Esophagus mucosa (tissue), 1 donor: ENCODE measurements at places on chromosomes 3 and 15.
A peak's percentile ranks its signal among the peaks of the same experiment; 100 is the strongest.

DNA sequence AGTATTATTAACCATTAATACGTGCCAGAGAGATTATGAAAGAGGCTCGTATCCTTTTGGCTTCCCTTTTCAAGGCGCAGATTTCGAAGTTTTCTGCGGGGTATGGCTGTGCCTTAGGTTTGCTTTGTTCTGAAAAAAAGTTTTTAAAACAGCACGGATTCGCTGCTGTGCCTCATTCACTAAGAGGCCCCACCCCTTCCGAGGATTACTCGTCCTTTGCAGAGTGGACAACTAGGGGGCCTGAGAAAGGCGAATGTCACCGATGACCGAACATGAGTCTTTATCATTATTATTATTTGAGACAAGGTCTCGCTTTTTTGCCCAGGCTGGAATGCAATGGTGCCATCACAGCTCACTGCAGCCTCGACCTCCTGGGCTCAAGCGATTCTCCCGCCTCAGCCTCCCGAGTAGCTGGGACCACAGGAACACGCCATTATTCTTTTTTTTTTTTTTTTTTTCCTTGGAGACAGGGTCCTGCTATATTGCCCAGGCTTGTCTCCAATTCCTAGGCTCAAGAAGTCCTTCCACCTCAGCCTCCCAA, 684 bp upstream of the RPS27L start:
- ATAC-seq: peak; percentile 42

DNA sequence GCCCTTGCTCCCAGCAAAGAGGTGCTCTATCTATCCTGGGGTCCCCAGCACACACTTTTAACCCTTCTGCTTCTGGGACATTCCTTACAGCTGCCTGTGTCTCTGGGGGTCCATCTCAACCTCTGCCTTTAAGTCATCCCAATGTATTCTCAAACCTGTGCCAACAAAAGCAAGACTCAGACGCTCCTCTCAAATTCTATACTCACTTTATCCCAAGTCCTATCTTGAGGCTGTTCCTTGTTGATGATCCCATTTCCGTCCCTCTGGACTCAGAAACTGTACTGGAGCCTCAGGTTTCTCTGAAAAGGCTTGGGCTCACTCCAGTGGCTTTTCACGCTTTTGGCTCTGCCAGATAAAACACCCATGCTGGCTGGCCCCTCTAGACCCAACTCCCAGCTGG, 69.7 kb downstream of the XXYLT1 start:
- no peak for ATAC-seq

- no peak for ATAC-seq
Measured at GRCh38 chr3:50155891-50156290, 767 bp downstream of the SEMA3F start.

- ATAC-seq: peak; percentile 73
Measured at GRCh38 chr3:129485721-129486663, 42.4 kb upstream of the RHO start.

- ATAC-seq: no peak
Measured at GRCh38 chr3:46672349-46672695, 21.2 kb downstream of the ALS2CL start.

DNA sequence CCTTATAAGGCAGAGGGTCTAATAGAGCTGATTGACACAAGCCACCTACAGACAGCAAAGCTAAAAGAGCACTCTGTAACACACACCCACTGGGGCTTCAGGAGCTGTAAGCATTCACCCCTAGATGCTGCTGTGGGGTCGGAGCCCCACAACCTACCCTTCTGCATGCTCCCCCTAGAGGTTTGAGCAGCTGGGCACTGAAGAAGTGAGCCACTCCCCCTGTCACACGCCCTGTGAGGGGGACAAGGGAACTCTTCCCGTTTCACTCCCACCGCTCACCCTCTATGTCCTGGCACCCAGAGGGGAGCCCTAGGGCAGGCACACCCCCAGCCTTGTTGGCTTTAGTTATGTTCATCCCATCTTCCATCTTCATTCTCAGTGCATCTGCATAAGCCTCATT, 9.4 kb upstream of the CSTA start:
- no peak for ATAC-seq

GRCh38 chr3:71089271-71089847, 494.2 kb downstream of the FOXP1 start:
- ATAC-seq: no peak

GRCh38 chr3:32240159-32240545, 1.7 kb downstream of the CMTM8 start:
- no peak for ATAC-seq

GRCh38 chr3:38140326-38141172, 2.1 kb downstream of the MYD88 start:
- no peak for ATAC-seq

- no peak for ATAC-seq
Measured at GRCh38 chr3:10975695-10976234, 16.8 kb upstream of the SLC6A1 start.

DNA sequence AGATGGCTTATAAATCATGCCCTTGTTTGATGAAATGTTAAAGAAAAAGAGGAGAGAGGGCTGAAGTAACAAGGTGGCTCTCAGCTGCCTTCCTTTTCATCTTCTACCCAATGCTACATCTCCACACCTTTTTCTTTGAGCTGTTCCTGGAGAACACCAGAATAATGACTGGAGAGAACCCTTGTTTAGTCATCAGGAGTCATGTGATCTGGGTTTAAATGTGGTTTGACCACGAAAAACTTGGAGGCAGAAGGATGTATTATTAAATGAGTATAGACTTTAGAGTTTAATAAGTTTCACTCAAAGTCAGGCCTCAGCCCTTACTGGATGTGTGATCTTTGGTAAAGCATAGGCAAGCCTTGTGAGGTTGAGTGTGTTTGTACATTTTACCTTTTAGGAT, 230.3 kb upstream of the TBL1XR1 start:
- ATAC-seq: peak; percentile 32

DNA sequence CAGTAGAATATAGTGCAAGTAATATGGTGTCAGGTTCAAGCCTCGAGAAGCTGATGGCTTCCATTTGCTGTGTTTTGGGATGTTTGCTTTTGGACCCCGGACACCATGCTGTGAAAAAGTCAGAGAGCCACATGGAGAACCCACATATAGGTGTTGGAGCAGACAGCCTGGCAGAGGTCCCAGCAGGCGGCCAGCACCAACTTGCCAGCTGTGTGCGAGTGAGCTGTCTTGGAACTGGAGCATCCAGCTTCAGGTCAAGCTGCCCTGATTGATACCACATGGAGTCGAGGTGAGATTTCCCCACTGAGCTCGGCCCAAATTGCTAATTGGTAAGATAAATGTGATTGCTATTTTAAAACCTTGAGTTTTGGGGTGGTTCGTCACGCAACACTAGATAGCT, 185.7 kb upstream of the TBL1XR1 start:
- ATAC-seq: peak; percentile 76

DNA sequence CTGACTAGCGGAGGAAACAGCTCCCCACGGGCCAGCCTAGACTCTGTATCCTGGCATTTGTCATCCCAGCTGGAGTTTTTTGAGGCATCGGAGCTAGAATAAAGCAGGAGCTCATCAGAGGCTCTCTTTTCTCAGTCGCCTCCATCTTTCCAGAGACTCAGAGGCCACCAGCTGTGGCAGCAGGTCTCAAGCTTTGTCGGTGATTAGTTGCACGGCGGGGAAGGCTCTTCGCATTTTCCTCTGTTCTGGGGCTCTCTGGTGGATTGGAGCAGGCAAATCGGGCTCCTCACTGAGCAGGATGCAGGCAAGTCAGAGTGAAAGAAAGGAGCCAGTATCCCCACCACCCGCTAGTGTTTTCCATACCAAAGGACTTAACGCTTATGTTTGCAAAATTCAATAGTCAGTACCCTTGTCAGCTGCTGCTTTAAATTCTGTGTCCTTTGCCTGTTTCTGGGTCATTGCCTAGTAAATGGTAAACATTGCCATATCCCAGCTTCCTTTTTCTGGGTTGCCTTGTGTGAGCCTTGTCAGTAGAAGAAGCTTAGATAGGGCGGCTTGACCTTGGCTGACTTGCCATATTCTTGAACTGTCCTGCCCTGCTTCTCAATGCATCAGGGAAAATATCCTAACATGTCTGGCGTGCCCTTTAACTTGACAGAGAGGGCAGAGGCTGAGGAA, 127.1 kb downstream of the PTPRG start:
- ATAC-seq: no peak

- ATAC-seq: no peak
Measured at GRCh38 chr15:85027421-85027820, 45.8 kb downstream of the PDE8A start.

DNA sequence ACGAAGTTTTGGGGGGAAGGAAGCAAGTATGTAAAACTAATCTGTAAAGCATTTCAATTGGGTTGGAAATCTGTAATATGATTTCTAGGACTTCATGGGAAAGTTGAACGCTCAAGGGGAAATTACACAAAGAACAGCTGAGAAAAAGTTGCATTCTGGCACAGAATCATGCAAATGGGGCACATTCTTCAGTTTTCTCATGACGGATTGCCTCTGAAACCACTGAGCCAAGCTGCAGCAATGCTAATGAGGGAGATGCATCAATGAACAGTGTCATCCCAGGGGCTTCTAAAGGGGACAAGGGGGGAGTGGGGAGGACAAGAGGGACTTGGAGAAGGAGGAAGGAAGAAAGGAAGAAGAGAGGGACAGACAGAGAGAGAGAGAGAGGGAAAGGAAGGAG, 291.4 kb upstream of the ATP11B start:
- no peak for ATAC-seq

GRCh38 chr3:97719156-97719821, 45.3 kb upstream of the ARL6 start:
- ATAC-seq: peak; percentile 71

GRCh38 chr3:153666991-153667740, 454.0 kb upstream of the ARHGEF26 start:
- no peak for ATAC-seq

- ATAC-seq: peak; percentile 29
Measured at GRCh38 chr15:67833710-67834511, 5.9 kb downstream of the RNU6-1 start.

- no peak for ATAC-seq
Measured at GRCh38 chr3:196942915-196943277, 568 bp upstream of the NCBP2 start.

DNA sequence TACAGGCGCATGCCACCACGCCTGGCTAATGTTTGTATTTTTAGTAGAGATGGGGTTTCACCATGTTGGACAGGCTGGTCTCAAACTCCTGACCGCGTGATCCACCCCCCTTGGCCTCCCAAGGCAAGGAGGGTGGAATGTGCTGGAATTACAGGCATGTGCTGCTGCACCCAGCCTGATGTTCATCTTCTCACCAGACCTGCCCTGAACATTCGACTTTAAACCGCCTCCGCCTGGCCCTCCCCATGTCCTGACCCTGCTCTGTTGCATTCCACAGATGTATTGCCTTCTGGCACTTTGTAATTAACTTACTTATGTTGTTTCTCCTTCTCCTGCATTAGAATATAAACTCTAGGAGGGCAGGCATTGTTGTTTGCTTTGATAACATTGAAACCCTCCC, 102.1 kb downstream of the LINGO1 start:
- ATAC-seq: no peak

GRCh38 chr3:50600141-50600753, 11.3 kb downstream of the CISH start:
- no peak for ATAC-seq

- no peak for ATAC-seq
Measured at GRCh38 chr3:103170651-103171050, 735.8 kb downstream of the ZPLD1 start.

DNA sequence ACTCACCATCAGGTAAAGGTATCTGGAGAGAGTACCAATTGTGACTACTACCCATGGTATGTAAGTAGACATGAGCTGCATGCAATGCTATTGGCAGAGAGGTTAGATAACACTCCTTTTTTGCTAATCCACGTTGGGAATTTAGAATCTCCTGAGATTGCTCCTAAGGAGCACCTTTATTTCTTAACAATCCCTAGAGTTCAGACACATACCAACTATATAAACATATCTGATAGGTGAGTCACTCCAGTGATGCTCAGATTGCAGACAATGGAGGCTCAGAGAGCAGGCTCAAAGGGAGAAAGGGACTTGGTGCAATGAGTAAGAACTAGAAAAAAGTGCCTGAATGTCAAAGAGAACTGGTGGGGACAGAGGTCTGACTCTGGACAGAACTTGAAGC, 47.0 kb upstream of the LRRFIP2 start:
- peak; percentile 85 for ATAC-seq

- no peak for ATAC-seq
Measured at GRCh38 chr15:44264148-44264547, 24.4 kb upstream of the GOLM2 start.

DNA sequence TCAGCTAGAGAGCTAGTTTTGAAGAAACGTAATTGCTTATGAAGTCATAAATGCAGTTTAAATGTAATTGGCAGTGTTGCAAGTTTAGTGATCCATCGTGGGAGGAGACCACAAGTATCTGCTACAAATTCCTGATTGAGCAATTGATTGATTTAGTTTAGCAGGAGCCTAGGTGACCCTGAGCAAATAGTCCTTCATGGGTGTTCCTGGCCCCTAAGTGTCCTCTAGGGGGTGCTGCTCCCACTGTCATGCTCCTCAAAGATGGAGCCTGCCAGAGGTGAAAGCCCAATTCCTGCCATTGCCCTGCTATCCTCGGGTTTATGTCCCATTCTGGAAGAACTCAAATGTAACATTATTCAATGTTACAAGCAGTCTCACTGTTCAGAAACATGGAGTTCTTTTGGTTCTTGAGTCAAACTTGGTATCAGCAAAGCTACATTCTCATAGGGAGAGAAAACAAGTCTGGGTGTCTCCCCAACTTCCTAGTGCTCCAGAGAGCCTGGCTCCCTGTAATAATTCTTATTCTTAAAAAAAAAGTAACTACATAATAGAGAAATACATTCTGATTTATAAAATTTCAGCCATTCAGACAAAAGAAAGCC, 29.8 kb upstream of the SENP5 start:
- peak; percentile 83 for ATAC-seq

GRCh38 chr15:78308422-78309032, 9.1 kb upstream of the SKIC8 start:
- peak; percentile 72 for ATAC-seq

- ATAC-seq: no peak
Measured at GRCh38 chr3:168933614-168934013, 729.9 kb downstream of the MECOM start.

- ATAC-seq: peak; percentile 22
Measured at GRCh38 chr3:141391298-141391990, 23.1 kb downstream of the ZBTB38 start.

DNA sequence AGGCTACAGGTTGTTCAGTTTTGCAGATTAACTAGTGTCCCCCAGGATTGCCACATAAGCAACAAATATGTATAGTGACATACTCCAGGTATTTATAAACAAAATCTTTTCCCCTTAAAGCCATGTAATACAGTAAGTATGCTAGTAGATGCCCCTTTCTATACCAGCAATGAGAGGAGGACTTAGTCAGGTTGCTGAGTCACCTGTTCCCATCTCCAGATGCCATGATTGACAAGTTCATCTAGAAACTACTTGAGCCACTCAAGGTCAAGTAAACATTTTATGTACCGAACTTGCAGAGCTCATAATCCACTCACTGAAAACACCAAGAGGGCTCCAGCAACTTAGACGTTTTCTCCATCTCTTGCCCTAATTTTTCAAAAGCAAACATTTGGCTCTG, 18.2 kb downstream of the SLC9A9 start:
- ATAC-seq: peak; percentile 31

DNA sequence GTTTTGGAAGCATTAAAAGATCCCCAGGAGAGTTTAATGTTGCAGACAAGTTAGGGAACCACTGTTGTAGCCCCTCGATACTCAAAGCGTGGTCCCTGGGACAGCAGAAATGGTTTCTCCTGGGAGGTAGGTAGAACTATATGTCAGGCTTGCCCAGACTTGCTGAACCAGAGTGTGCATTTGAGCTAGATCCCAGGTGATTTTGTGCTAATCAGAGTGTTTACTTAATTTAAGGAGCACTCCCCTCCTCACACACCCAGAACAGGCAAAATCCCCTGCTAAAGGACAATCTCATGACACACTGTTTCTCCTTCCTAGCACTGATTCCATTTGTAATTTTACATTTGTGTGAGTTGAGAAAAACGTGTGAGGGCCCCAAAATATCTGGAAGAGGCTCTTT, 24.3 kb downstream of the LMCD1 start:
- ATAC-seq: peak; percentile 65
